Right lobe of liver (tissue), 6 donors: ENCODE measurements at places on chromosomes 2 and 18. TPM values are rescaled to one million over a fixed set of nuclear protein-coding genes. Genes with fewer than 3 reads are reported as not detected.

Gene GALNT3
- total RNA-seq, result 1.6 TPM

Gene ZNF396
- 1.9 TPM for total RNA-seq

Gene CKAP2L
- 1.0 TPM for total RNA-seq

Gene GPR45
- total RNA-seq, result not detected

- no peak overlapping the region for H3K4me3 ChIP-seq
- DNase-seq, result no peak
- H3K27ac ChIP-seq, result no peak overlapping the region
- no peaks in the 10 kb centered on the region for H3K36me3 ChIP-seq
- H3K27me3 ChIP-seq, result no peaks in the 10 kb centered on the region
Measured at GRCh38 chr18:75478996-75479880, 51.7 kb upstream of the SMIM21 start.

DNA sequence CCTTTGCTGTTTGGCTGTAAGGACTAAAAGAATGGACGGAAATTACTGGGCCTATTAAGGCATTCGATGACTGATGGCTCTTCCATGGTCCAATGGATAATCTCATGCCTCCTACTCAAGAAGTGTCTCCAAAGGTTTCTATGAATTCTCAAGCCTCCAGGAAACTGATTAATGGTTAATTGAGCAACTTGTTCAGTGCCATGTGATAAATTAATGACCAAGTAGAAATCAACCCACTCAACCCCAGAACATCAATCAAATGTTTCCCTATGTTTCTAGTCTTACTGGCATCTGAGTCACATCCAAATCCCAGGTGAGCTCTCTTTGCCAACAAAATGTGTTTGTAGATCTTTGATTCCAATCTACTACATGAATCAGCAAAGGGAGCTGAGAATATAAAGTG is 103.6 kb downstream of the NXPH2 start:
- H3K4me3 ChIP-seq, result no peak overlapping the region
- DNase-seq, result no peak
- no peaks in the 10 kb centered on the region for H3K4me1 ChIP-seq
- H3K27me3 ChIP-seq, result no peaks in the 10 kb centered on the region
- no peaks in the 10 kb centered on the region for H3K36me3 ChIP-seq
- H3K27ac ChIP-seq, result no peak overlapping the region

GRCh38 chr18:59848002-59848401 is 51.8 kb upstream of the PMAIP1 start:
- no peaks in the 10 kb centered on the region for H3K36me3 ChIP-seq
- no peaks in the 10 kb centered on the region for H3K4me1 ChIP-seq

DNA sequence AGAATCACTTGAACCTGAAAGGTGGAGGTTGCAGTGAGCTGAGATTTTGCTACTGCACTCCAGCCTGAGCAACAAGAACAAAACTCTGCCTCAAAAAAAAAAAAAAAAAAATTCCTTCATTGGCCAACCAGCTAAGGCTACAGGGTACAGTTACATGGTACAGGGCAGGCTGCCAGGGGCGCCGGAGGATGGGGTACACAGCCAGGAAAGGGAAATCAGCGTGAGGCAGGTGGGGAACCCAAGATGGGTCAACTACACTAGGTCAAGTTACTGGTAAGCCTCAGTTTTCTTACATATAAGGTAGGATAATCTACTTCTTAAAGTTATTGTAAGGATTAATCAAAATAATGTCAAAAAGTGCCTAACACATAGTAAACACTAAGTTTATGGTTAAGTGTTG is 142.6 kb upstream of the MSH6 start:
- no peak for DNase-seq
- H3K4me3 ChIP-seq, result no peak overlapping the region
- no peak overlapping the region for H3K27ac ChIP-seq

DNA sequence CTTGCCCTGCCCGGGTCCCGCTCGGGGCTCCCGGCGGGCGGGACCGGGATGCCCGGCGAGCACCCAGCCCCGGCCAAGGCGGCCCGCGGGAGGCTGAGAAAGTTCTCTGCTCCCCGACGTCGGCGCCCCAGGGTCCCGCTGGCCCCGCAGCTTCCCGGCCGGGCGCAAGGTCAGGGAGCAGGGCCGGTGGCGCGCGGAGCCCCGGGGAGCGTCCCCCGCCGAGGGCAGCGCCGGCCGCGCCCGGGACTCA is 331 bp downstream of the SERPINE2 start:
- H3K27ac ChIP-seq, result no peak overlapping the region
- no peak for DNase-seq
- H3K4me1 ChIP-seq, result no peaks in the 10 kb centered on the region
- H3K4me3 ChIP-seq, result peak overlapping the region; percentile 44

- no peaks in the 10 kb centered on the region for H3K36me3 ChIP-seq
- no peak overlapping the region for H3K27ac ChIP-seq
- no peak overlapping the region for H3K4me3 ChIP-seq
Measured at GRCh38 chr18:34710458-34710914, 388 bp downstream of the DTNA start.

GRCh38 chr2:43814711-43815110 is 23.9 kb downstream of the ABCG5 start:
- no peak overlapping the region for H3K27ac ChIP-seq
- DNase-seq, result no peak
- no peaks in the 10 kb centered on the region for H3K36me3 ChIP-seq

DNA sequence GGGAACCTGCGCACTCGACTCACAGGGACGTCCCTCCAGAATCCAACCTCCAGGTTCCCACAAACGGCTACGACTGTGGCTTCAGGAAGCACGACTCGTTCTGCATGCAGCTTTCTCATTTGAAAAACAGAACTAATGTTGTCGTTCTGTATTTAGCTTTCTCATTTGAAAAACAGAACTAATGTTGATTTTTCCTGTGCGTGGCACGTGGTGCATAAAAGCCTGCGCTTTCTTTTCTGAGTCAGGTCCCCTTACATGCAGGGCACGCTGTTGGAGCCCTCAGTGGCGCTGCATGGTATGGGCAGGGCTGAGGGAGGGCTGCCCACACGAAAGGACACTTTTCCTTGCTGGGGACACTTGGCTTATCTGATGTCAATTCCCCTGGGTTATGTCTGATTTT is 124.3 kb downstream of the TMEM18 start:
- H3K27me3 ChIP-seq, result no peaks in the 10 kb centered on the region
- H3K4me3 ChIP-seq, result no peak overlapping the region
- no peaks in the 10 kb centered on the region for H3K4me1 ChIP-seq
- H3K36me3 ChIP-seq, result no peaks in the 10 kb centered on the region

- DNase-seq, result no peak
- no peak overlapping the region for H3K27ac ChIP-seq
- no peak overlapping the region for H3K4me3 ChIP-seq
- H3K4me1 ChIP-seq, result no peaks in the 10 kb centered on the region
- H3K36me3 ChIP-seq, result no peaks in the 10 kb centered on the region
Measured at GRCh38 chr2:17506736-17507616, 11.3 kb downstream of the RAD51AP2 start.

DNA sequence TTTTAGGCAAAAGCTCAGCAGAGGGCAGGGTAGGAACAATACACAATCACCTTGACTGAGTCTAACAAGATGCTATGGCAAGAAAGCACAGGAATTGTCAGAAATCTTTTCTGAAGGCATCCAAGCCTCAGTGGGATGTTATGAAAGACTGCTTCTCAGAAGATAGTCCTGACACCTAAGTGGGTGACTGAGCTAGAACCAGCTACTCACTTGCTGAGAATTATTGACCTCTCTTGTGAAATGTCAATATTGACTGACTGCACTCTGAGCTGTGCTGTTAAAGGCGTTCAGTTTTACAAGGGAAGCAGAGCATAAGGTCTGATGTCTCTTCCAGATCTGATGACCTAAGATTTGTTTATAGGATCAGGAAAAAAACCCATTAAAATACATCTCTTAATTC is 46.1 kb downstream of the TACR1 start:
- H3K4me3 ChIP-seq, result no peak overlapping the region
- no peaks in the 10 kb centered on the region for H3K27me3 ChIP-seq
- H3K4me1 ChIP-seq, result no peaks in the 10 kb centered on the region
- no peaks in the 10 kb centered on the region for H3K36me3 ChIP-seq
- DNase-seq, result no peak
- no peak overlapping the region for H3K27ac ChIP-seq

GRCh38 chr18:49890041-49890440 is 76.7 kb upstream of the ACAA2 start:
- no peak overlapping the region for H3K27ac ChIP-seq
- no peaks in the 10 kb centered on the region for H3K36me3 ChIP-seq
- no peaks in the 10 kb centered on the region for H3K27me3 ChIP-seq
